Globus pallidus (tissue), 1 donor: ENCODE measurements at places on chromosomes 12 and 14.

DNA sequence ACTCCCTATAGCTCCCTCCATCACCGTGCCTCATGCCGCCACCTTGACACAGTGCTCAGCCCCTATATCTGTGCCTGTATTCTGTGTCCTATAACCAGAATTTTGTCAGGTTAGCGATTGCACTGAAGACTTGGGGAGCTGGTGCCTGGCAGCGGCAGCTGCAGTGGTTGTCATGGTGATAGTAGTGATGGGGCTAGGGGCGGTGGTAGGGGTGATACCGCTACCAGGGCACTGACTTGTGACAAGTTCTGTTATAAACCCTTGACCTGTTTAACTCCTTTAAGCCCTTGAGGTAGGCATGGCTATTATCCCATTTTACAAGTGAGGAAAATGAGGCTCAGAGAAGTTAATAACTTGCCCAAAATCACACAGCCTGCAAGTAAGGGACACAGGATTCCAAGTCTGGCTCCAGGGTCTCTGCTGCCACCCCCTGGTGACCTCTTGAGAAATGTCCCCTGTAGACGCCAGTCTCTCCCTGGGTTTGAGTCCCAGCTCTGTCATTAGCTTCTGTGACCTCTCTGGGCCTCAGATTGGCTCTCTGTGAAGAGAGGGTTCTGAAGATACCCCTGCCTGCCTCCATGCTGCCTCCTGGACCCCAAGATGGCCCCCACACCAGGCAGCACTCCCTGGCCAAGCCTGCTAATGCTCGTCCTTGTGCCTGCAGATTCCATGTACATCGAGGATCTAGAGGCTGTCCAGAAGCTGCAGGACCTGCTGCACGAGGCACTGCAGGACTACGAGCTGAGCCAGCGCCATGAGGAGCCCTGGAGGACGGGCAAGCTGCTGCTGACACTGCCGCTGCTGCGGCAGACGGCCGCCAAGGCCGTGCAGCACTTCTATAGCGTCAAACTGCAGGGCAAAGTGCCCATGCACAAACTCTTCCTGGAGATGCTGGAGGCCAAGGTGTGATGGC is 121.9 kb downstream of the ESRRB start:
- no peak for DNase-seq

GRCh38 chr14:32820181-32820580 is 118.5 kb upstream of the NPAS3 start:
- DNase-seq = no peak

DNA sequence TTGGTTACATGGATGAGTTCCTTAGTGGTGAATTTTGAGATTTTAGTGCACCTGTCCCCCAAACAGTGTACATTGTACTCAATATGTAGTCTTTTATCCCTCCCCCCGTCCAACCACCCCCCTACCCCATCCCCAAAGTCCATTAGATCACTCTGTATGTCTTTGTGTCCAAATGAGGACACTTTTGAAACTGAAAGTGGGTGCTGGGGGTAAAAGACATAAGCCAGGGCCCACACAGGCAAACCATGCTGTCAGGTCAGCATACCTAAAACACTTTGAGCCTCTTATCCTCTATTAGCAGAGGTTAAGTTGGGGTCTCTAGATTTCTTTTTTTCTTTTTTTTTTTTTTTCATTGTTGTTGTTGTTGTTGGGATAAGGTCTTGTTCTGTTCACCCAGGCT is 31.3 kb upstream of the KICS2 start:
- no peak for DNase-seq

DNA sequence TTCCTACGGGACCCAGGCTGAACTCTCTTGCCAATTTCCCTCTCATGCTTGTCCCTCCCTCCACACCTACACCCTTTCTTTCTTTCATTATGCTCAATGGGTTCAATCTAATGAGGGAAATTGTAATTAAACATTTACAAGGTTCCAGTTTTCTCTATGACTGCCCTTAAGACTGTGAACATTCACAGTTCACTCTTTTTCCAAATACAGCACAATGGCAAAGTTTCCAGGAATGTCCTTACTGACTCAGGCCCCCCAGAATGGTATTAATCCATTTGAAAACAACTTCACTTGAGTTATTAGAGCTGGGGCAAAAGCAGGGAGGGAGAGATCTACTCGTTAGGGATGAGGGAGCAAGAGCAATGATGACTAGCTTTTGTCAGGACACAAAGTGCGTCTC is 892.1 kb downstream of the NRXN3 start:
- no peak for DNase-seq

GRCh38 chr12:25189656-25190055 is 5.3 kb downstream of the DNAI7 start:
- DNase-seq = no peak

- DNase-seq = no peak
These were observed 132.8 kb upstream of the CRY1 start for GRCh38 chr12:107226126-107226525.

DNA sequence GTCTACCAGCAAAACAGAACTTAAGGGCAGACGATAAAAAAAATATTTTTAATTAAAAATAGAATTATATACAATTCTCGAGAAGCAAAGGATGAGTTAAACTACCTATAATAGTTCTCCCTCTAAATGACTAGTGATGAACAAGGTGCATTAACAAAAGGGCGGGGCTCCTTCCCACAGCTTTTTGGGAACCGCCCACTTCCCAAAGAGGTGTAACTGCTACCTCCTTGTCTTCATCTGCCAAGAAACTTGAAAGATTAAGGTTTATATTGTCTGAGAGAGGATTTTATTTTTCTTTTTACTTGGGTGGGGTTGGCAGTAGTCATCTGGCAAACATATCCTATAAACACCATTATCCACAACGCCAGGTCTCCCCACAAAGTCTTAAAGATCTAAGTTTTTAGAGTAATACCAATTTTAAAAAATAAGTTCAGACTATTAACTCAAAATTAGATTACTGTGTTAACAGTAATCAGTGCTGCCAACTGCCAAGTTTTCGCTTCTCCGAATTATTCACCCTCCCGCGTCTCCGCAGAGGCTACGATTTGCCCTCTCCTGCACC is 938 bp downstream of the RALGAPA1 start:
- no peak for DNase-seq

- DNase-seq = no peak
These were observed 22.3 kb downstream of the GALNT8 start for GRCh38 chr12:4742416-4742970.

DNA sequence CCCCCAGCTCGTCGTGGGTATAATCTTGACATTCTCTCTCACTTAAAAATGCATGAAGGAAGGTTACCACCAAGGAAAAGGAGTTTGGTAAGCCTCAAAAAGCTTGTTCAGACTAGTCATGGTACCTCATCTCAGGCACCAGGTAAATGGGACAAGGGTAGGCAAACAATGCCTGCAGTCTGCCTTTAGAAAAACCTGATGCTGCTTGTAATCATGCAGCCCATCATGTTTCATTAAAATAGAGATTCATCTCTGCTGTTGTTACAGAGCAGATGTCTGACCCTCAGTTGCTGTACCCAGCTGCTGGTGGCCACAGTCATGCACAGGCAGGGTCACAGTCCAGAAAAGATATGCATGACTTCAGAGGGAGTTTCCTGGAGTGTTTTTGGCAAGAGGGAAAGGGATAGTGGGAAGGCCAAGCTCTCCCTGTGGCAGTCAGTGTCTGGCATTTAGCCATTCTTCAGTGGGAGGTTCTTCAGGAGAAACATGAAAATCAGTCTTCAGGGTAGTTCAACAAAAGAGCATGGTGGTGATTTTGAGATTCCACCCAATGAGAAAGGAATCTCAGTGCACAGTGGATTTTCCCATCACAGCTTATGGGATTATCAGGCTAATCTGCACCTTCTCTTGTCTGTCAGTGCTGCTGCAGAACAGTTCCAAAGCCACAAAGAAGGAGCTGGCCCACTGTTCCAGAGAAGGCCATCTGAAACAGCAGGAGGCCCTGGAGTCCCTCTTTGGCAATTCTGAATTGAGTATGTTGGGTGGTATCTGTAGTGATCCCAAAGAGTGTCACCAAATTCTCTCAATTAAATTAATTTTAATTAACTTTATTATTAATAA is 202.7 kb upstream of the FRMD6 start:
- DNase-seq = no peak

GRCh38 chr12:130322263-130322662 is 15.4 kb upstream of the PIWIL1 start:
- DNase-seq = no peak

DNA sequence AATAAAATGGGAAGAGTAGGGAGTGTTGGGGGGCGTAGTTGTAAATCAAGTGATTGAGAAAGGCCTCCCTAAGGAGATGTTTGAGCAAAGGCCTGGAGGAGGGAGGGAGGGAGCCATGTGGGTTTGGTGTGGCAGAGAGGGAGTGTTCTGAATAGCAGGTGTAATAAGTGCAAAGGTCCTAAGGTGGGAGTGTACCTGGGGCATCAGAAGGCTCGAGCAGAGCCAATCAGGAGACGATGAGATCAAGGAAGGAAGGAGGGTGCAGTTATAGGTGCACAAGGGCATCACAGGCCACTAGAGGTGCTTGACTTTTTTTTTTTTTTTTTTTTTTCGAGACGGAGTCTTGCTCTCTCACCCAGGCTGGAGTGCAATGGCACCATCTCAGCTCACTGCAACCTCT is 77.9 kb upstream of the PLXNC1 start:
- DNase-seq = no peak

GRCh38 chr14:99062216-99062615 is 209.8 kb downstream of the BCL11B start:
- DNase-seq = no peak

DNA sequence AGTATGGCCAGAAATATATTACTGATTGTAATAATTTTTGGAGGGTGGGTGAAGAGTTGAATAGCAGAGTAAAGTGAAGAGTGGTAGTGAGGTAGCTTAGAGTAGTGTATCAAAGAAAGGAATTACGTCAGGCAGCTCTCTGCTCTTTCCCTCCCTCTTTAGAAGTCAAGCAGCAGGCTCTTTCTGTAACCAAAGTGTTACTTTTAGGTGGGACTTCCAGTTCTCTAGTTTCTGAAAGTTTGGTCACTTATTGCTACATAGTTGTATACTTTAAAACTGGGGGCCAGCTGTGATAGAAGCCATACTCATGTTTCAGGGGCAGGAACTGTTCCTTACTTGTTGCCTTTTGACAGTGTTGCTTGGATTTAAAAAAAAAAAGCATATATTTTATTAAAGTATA is 30.6 kb downstream of the ATF7IP start:
- no peak for DNase-seq

GRCh38 chr14:24988760-24989159 is 61.2 kb downstream of the STXBP6 start:
- DNase-seq = no peak

- no peak for DNase-seq
These were observed 29.0 kb downstream of the CDK17 start for GRCh38 chr12:96371138-96371789.

DNA sequence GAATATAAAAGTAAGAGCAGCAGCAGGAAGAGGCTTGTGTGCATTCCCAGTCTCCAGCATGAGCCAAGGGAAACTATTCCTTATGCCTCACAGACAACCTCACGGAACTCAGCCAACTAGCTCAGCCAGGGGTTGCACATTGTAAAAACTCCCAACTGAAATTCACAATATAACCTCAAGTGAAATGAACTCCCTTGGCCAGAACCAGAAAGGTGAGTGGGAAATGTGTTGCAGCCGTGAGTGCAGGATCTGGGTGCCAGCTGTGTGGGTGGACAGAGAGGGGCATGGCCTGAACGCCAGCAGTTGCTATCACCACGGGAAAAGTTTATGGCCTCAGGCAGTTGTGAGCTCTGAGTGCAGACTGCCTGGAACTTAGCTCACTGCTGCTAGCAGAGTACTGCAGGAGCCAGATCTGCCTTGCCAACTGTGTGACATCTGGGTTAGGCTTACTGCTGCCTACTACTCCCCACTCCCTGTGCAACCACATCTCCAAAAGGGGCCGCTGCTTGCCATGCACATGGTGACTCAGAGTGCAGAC is 2.3 kb upstream of the CLEC1A start:
- DNase-seq = no peak

DNA sequence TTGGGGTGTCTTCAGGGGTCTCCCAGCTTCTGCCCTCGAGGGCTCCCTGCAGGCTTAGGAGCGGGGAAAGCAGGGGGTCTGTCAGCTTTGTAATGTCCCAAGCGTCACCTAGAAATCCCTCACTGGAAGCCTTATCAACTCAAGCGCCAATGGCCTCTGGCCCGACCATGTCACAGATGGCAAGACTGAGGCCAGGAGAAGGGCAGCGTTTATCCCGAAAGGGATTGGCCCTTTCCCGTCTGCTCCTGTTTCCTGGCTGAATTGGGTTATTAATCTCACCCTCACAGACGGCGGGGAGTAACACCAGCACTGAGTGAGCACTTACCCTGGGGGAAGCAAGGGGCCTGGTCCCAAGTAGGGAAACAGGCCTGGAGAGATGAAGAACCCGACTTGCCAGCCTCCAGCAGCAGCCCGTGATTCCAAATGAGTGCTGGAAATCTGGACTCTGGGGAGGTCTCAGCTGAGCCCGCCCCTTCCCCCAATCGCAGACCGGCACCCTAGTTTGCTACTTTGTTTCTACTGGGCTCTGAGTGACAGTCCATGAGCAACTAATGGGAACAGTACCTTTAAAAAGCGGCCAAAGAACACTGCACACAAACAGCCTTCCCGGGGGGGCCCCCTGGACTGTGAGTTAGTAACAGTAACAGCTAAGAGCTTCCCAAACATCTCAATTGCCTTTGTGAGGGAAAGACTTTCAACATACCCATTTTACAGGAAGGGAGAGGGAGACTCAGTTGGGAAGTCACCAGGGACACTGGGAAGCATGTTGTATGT is 2.1 kb upstream of the NCOR2 start:
- DNase-seq = no peak

DNA sequence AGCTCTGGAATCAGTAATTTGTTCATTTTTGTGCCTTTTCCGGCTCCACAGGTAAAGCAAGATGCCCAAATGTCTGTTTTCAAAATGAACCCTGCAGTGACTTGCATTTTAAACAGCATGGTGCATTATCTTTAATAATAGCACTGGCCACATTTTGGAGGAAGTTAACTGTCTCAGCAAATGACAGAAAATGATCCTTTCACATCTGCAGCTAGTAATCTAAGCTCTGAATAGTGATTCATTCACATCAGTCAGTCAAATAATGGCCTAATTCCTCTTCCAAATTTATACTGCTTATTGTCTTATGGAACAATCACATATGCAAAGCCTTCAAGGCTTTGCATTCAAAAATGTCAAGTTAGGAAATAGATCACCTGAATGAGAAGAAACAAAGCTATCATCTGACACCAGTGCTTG is 75.6 kb downstream of the PPM1H start:
- DNase-seq = peak; percentile 51

DNA sequence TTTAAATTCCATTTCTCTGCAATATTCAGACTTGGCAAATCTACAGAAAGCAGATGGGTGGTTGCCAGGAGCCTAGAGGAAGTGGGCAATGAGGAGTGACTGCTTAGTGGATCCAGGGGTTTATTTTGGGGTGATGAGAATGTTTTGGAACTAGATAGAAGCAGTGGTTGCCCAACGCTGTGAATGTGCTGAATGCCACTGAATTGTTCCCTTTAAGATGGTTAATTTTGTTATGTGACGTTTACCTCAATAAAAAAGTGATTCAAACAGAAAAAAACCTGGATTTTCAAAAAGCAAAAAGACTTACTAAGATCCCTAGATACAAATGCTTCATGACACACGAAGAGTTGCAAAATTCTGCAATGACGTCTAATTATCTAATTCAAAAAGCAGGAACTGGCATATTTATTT is 34.2 kb downstream of the DAO start:
- DNase-seq = peak; percentile 49
